ENCODE measurements at places on chromosomes 2 and 18.
A peak's percentile ranks its signal among the peaks of the same experiment; 100 is the strongest.

DNA sequence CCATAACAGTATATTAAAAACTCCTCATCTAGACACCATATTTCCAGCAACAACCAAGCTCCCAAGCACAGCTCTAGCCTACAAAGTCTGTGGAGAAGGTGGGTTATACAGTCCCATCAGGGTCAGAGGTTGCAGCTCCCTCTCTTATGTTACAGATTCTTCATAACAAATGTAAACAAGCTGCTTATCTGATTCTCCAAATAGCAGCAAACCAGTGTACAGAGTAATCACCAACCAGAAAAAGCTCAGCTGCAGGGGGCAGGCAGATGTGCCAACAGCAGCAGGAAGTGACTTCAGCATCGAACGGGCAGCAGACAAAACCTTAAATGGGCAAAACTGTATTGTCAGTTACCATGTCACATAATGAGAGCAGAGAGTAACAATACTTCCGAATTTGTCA is 52.9 kb upstream of the NABP1 start:
- peak; percentile 65 for DNase-seq

- DNase-seq = no peak
Measured at GRCh38 chr2:119435953-119436297, 4.3 kb downstream of the TMEM37 start.

DNA sequence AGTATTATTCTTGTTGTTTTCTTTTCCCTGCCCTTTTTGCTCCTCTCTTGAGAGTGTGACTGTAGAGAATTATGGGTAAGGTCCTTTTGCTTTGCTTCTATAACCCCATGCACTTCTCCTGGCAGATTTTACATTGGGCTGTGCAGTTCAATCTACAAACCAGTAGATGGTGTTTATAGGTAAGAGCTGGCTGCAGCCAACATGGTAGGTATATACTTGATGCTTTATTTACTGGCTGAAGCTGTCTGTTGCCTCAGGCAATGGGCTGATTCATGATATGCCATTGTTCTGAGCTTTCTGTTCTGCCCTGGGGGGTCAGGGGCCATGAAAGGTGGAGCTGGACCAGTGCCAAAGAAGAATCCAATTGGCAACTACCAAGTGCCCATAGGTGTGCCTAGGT is 48.3 kb upstream of the MYL1 start:
- peak; percentile 11 for DNase-seq

DNA sequence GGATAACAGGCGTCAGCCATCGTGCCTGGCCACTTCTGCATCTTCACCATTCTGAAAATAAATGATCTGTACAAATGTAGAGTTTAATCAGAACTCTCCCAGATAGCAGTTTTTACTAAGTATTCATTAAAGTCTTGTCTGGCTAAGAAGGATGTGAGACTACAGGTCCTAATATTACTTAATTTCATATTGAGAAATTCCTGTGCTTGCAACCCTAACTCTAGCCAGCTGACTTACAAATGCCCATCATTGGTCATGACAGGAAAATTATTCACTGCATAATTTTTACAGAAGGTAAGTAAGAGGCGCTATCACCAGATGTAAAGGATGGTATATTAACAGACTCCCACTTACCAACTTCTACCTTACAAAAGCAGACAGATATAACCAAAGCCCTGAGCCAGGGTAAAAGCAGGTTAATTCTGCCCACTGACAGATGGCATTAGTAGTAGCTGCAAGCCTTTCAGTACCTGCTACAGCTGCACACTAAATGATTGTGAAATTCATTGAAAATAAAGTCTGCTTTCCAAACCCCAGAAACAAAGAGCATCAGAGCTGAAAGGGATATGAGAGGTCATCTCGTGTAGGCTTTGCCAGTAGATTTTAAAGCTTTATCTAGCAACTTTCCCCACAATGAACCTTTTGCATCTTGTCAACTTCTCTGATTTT is 271.3 kb upstream of the STON1 start:
- DNase-seq = no peak

DNA sequence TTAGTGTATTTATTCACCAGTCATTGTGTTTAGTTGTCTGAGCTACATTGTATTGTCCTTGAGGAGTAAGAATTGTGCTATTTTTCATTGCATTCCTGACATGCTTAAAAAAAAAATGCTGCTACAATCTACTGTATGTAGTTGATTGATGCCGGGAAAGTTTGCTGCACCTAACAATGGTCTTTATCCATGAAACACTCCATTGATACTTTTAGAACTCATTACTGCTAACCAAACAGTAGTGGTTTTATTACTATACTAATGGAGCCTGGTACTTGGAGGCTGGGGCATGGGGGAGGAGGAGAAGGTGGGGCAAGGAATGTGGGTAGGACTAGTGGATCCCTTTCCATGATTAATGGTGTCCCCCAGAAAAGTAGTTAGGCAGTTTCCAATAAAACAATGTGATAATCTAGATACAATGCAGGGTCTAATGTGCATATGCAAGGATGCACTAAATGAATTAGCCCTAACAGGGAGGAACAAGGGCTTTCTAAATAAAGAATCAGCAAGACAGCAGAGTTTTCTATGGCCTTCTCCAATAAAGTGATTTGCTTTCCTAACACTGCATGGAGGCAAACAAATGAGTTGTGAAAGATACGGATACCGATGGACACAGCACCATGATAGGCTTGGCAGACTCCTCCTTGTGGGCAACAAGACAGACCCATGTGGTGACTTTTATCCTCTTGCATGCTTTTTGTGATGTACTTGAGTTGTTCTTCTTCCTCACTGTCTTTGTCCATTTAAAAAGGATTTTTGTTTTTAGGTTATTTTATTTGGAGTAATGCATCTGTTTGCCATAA is 78.5 kb downstream of the FMNL2 start:
- no peak for DNase-seq

DNA sequence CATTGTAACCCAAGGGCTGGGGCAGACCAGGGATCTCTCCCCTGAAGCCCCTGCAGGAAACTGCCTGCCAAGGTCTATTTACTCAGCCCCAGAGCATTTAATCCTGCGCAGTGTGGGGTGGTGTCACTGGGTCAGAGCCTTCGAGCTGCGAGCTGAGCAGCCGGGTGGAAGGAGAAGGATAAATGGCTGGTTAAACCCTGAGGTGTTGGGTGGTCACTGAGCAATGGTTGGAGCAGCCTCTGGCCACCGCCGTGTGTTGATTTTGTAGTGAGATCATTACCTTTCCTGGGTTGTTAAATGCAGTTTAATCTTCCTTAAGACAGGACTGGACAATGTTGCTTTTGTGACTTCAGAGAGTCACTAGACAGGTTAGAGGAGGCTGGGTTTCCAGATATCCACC is 98.1 kb downstream of the SETBP1 start:
- DNase-seq = no peak

DNA sequence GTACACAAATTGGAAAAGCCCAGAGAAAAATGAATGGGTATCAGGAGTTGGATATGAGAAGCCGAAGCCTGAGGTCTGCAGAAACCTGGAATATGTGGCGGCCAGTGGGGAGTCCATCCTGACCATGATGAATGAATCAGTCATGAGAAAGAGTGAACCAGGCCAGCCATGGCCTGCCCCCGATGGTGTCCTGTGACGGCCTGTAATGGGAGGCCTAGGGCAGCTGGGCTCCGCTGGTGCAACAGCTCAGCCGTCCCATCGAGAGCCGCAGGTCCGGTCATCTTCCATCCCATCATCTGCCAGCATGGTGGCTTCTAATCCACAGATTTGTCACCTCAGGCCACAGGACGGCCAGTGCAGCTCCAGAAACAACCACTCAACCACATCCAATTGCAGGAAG is 116.4 kb downstream of the PDCL3 start:
- DNase-seq = no peak

- peak; percentile 8 for DNase-seq
Measured at GRCh38 chr18:13035249-13035914, 44.2 kb downstream of the CEP192 start.

DNA sequence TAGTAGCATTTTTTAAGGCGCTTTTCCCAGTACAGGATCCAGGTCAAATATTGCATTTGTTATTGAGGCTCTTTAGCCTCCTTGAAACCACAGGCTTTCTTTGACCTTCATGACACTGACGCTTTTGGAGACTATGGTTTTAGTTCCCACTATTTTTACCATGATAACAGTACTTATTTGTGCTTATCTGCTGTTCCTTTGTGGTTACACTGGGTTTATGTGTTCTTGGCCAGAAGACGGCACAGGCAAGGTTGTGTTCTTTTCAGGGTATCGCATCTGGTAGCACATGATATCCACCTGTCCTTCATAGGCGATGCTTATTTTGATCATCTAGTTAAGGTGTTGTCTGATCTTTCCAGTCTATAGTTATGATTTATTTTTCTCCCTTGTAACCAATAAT is 16.8 kb upstream of the MBOAT2 start:
- no peak for DNase-seq

DNA sequence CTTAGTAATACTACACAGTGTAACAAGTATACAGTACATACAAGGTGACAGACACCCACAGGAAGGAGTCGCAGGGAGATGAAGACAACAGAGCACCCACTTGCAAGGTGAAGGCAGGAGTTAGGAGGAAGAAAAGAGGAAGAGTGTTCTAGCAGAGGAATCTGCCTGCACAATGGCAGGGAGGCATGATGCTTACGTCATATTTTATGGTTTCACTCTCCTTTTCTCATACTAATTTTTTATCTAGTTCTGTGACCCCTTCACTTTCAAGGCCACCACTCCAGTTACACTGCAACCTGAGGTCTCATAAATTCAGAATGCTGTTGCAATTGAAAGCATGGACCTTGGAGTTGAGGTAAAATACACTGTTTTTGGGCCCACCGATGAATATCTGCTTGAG is 331.7 kb downstream of the MEIS1 start:
- no peak for DNase-seq

DNA sequence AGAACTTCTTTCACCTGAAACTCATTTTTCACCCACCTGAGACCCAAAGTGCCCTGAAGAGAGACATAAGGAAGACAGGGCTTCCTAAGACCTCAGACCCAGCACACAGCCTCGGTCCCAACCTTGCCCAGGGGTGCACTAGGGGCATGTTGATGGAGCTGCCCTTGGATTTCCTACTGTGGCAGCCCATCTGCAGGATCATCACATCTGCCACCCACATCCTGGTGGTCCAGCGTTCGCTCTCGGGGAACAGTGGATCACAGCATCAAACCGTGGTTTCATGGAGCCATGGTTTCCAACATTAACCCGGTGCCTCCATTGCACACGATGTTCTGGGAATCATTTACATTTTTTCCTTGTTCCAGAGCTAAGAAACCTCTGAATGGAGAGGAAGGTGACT is 186.4 kb downstream of the TFCP2L1 start:
- no peak for DNase-seq

GRCh38 chr2:217249121-217250012 is 389.5 kb upstream of the TNP1 start:
- no peak for DNase-seq

- DNase-seq = no peak
Measured at GRCh38 chr2:26013668-26014067, 20.2 kb upstream of the RAB10 start.

DNA sequence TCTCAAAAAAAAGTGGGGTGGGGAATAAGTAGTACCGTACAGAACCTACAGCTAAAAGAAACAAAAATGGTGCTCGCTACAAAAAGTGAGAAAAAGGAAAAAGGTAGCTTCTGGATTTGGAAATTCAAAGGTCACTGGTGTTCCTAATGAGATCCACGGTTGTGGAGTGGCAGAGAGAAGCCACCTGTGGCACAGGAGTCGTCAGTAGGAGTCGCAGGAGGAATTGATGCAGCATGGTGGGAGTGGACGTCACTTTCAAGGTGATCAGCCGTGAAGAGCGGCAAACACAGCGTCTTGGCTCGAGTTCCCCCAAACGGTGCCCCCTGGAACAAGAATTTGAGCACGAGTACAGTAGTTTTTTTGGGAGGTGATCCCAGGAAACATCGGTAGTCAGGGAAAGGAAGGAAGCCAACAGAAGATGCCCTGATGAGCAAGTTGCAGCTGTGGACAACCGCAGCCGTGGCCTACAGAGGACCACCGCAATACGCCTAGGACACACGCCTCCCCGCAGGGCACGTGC is 1.4 kb upstream of the TTL start:
- no peak for DNase-seq

DNA sequence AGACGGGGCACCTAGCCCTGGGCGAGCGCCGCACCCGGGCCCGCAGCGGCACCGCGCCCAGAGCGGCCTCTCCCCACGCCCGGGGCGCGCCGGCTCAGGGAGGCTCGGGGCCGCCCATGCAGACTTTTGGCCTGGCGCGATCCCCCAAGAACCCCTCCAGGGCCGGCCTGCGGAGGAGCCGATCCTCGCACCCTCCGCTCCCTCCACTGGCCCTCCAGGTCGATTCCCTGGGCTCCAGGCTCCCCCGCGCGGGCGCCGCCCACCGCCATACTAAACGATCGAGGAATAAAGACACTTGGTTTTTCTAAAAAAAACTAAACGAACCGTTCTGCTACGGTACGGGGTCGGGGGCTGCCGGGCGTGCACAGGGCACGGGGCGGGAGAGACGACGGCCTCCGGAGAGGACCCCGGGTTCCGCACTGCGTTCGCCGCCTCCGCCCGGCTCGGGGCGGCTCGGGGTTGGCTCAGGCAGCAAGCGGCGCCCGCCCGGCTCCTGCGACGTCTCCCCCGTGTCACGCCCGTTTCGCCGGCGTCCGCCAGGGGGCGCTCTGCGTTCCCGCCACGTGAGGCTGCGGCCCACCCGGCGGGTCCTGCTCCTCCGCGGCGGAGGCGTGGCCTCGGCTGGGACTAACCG is 365 bp upstream of the KHK start:
- DNase-seq = peak; percentile 92

DNA sequence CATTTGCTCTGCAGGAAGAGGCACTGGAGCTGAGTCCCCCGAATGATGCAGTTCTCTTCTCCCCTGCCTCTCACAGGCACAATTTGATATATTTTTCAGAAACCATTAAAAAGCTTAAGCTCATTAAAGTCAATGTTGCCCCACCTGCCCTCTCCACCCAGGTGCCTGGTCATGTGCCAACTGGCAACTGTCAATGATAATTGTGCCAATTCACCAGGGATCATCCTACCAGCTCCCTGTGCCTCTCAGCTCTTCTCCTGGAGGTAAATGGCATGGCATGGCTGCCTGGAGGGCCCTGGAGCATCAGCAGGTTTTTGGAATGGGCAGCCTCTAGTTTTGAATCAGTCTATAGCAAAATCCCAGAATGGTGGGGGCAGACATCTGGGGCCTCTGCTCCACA is 279.6 kb upstream of the ID2 start:
- DNase-seq = no peak

DNA sequence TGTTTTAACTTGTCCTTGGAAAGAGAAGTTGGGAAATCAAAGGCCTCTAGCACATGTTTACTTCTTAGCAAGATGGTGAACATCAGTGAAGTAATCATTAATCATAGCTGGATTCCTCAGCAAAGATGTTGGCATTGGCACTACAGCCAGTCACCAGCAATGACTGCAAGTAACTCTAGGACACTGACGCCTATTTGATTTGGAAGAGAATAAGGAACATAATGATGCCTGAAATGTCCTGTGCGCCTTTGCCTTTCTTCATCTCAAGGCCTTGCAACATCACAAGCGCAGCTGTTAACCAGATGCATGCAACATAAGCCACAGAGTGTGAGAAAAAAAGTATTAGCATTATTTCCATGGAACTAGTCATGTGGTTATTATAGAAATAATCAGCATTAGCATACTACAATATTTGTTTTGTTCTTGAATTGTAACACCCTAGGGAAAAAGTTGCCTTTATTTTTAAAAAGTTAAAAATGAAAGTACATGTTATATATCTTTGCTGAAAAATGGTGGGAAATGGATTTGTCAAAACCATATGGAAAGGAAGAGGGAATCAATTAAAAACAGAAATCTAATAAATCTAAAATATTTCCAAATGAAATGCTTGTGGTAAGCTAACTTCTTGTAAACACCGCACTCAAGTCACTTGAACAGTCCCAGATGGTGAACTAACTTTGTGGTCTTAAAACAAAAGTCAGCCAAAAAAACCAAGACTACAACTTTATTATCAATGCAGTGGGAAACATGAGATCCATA is 55.6 kb downstream of the THADA start:
- DNase-seq = peak; percentile 12
